GOT3 (cell line): ENCODE measurements at places on chromosomes 13 and 19.

DNA sequence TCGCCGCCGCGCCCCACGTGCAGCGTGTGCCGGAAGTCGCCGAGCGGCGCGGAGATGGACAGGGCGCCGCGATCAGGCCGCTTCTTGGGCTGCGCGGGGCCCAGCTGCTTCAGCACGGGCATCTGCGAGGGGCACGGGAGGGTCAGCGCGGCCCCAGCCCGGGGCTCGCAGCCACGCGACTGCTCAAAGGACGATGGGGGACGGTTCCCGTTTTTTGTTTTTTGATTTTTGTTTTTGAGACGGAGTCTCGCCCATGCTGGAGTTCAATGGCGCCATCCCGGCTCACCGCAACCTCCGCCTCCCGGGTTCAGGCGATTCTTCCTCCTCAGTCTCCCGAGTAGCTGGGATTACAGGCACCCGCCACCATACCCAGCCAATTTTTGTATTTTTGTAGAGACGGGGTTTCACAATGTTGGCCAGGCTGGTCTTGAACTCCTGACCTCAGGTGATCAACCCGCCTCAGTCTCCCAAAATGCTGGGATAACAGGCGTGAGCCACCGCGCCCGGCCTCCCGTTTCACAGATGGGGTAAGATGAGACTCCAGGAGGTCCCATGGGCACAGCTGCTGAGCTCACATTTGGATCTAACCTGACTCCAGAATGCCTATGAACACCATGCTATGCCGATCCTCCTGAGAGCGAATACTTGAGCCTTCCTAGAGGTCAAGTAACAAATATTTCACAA, 2.0 kb upstream of the LENG9 start:
- DNase-seq = no peak

DNA sequence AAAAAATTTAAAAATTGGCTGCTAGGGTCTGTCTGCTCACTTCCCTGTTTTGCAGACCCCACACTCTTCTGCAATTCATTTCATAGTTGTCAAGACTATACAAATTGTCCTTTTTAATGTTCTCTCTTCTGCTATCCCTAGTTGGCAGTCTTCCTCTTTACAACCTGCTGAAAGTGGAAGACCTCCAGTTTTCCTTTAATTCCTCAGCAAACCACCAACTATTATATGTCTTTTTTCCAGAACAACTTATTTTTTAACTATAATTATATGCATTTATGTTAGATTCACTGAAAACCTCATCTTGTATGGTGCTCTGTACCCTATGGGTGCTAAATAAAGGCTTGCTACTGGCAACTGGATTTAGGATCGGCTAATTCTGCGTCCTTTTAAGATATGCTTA, 1.1 kb upstream of the PHF11 start:
- DNase-seq = no peak

GRCh38 chr19:14112051-14112808, 5.3 kb downstream of the PRKACA start:
- no peak for DNase-seq

DNA sequence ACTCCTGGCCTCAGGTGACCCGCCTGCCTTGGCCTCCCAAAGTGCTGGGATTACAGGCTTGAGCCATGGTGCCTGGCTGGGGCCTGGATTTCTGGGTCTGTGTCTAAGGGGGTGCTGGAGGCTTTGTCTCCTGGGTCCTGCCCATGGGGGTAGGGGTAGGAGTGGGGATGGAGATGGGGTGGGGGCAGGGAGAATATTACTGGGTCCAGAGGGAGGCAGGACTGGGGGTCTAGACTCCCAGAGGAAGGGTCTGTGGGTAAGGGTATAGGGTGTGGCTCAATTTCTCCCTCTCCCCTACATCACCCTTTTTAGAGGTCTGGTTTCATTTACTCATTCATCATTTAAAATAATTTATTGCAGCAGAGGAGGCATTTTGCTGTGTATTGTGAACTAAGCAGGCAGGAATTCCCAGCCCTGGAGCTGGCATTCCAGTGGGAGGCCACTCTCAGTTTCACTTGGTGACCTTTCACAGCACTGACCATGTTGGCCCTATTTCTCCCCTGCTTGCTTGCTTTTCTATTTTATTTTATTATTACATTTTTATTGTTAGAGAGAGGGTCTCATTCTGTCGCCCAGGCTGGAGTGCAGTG, 810 bp upstream of the NFKBID start:
- no peak for DNase-seq
